PC-3 (cell line): ENCODE measurements at places on chromosomes 2 and 18.
A peak's percentile ranks its signal among the peaks of the same experiment; 100 is the strongest.

GRCh38 chr2:237177986-237178385 lies 92.3 kb downstream of the COPS8 start:
- H3K27me3 ChIP-seq: no peaks in the 10 kb centered on the region
- peaks cover 30% of the 10 kb centered on the region for H3K4me1 ChIP-seq
- peak overlapping the region; percentile 67 for H3K27ac ChIP-seq
- no peak for DNase-seq
- H3K36me3 ChIP-seq: no peaks in the 10 kb centered on the region

DNA sequence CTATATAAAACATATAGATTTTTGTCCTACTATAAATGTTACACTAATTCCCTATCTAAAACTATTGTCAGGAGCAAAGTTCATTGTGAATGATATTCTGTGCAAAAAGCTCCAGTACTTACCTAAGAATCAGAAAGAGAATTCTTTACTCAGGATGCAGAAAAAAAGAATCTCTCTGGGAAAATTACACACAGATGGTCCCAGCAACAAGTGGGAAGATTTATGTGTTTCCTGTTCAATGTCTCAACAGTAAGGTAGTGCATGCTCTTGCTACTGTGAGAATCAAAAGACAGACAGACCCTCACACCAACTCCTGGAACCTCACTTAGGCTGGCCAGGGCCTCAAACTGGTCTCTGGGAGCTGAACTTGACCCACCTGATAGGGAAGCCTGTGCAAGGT lies 11.2 kb upstream of the NAPG start:
- H3K4me3 ChIP-seq: no peak overlapping the region
- H3K27me3 ChIP-seq: peaks cover 79% of the 10 kb centered on the region
- H3K36me3 ChIP-seq: no peaks in the 10 kb centered on the region
- H3K4me1 ChIP-seq: peaks cover 3% of the 10 kb centered on the region; the same call in 1 of the 2 replicates

- peaks cover 29% of the 10 kb centered on the region for H3K4me1 ChIP-seq
- H3K27ac ChIP-seq: peak overlapping the region; percentile 33
- no peaks in the 10 kb centered on the region for H3K27me3 ChIP-seq
- H3K4me3 ChIP-seq: no peak overlapping the region
- no peak for DNase-seq
Observed at GRCh38 chr18:12281861-12282260, 26.2 kb upstream of the TUBB6 start.

DNA sequence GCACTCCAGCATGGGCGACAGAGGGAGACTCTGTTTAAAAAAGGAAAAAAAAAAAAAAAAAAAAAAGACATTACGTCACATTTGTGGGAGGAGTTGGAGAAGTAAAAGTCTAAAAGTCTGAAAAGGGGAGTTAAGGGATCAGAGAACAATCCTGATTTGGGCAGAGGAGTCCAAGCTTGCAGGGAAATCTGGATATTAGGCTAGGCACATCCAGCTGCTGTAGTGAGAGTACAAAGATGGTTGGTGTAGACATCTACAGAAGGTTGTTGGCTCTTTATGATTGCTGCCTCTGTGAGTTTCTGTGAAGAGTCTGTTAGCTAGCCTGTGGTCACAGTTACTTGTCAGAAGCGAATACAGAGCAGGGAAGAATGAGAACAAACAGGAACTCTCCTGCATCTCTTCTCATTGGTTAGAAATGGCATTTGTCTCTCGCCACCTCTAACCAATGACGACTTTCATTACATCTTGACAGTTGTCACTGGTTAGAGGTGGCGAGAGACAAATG lies 3.3 kb upstream of the OSBPL6 start:
- no peak for DNase-seq
- no peak overlapping the region for H3K4me3 ChIP-seq
- peaks cover 30% of the 10 kb centered on the region for H3K4me1 ChIP-seq
- H3K36me3 ChIP-seq: no peaks in the 10 kb centered on the region

DNA sequence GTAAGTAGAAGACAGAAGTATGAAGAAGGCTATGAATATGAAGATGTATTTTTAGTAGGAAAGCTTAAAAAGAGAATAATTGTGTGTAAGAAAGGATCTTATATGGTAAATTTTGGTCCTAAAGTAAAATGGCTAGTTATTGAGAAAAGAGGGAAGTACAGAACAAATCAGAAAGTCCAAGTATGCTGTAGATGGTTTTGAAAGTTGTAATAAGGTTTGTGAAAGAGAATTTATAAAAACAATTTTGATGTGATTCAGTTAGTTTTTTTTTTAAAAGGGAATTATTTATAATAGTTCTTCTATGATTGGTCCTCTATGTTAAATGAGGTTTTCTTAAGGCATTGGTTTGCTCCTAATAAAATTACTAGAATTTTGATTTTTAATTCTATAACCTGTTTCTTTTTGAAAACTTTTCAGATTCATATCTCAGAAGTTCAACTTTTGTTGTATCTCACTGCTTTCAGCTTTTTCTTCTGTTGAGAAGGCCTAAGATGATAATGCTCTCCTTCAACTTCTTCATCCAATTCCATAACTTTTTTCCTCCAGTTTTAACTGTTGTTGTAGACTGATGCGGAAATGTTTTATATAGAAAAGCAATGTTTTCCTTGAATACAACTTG lies 322.7 kb downstream of the NOL4 start:
- H3K4me3 ChIP-seq: no peak overlapping the region
- no peaks in the 10 kb centered on the region for H3K4me1 ChIP-seq
- no peaks in the 10 kb centered on the region for H3K36me3 ChIP-seq
- H3K27ac ChIP-seq: no peak overlapping the region
- H3K27me3 ChIP-seq: no peaks in the 10 kb centered on the region
- DNase-seq: no peak

DNA sequence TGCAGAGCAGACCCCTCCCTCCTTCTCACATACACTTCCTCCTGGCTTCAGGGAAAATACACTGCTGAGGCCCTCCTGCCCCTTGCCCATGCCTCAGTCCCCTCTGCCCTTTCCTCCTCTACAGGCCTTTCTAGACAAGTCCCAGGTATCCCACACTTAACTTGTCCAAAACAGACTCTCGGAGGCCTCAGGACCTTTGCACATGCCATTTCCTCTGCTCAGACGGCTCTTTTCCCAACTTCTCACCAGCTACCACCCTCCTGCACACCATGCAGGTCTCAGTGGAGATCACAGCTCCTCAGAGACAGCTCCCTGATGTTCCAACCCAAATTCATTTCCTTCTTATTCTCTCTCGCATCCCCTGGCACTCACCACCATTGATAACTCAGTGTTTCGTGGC lies 11.7 kb downstream of the TBC1D8 start:
- H3K4me1 ChIP-seq: peaks cover 43% of the 10 kb centered on the region
- no peak for DNase-seq
- peaks cover 2% of the 10 kb centered on the region; the same call in 1 of the 2 replicates for H3K36me3 ChIP-seq
- no peaks in the 10 kb centered on the region for H3K27me3 ChIP-seq

DNA sequence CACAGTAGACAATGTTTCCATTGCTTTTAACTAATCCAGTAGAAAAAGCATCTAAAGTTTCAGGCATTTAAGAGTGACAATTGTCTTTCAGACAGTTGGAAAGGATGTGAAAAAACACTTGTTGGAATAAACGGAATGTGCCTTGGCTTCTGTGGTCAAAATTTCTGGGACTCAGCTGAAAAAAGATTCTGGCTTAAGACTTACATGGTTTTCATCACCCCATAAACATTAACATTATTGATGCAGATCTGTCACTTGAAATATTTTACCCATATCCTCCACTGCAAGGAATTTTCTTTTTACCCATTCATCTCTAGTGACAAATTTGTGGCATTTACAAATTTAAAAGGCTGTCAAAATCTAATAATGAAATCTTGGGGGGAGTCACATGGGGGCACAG lies 166.0 kb downstream of the SRBD1 start:
- no peaks in the 10 kb centered on the region for H3K36me3 ChIP-seq
- no peaks in the 10 kb centered on the region for H3K27me3 ChIP-seq
- H3K4me1 ChIP-seq: peaks cover 8% of the 10 kb centered on the region; the same call in 1 of the 2 replicates

- peaks cover 72% of the 10 kb centered on the region for H3K27me3 ChIP-seq
- no peaks in the 10 kb centered on the region for H3K36me3 ChIP-seq
- H3K4me3 ChIP-seq: no peak overlapping the region
- H3K27ac ChIP-seq: no peak overlapping the region
Observed at GRCh38 chr2:151730262-151730975, 3.9 kb downstream of the NEB start.

- DNase-seq: no peak
- no peak overlapping the region for H3K4me3 ChIP-seq
- H3K27ac ChIP-seq: no peak overlapping the region
- no peaks in the 10 kb centered on the region; the same call in 1 of the 2 replicates for H3K36me3 ChIP-seq
Observed at GRCh38 chr18:8779251-8779650, 73.9 kb downstream of the MTCL1 start.
